Hepatocyte (in vitro differentiated cells): ENCODE measurements at places on chromosomes 5 and 9. TPM values are rescaled to one million over a fixed set of nuclear protein-coding genes. Genes with fewer than 3 reads are reported as not detected.

The ADCY2 gene
- polyA plus RNA-seq: 3.2 and 4.5 TPM in 2 replicates

The PTPDC1 gene
- polyA plus RNA-seq: 2.4 and 5.3 TPM in 2 replicates

The EIF4E1B gene
- polyA plus RNA-seq: not detected in 2 replicates

The CARTPT gene
- 0.57 TPM in 1 of 2 replicates, not detected in the other for polyA plus RNA-seq

The PRLR gene
- polyA plus RNA-seq: 21.8 and 24.7 TPM in 2 replicates

DNA sequence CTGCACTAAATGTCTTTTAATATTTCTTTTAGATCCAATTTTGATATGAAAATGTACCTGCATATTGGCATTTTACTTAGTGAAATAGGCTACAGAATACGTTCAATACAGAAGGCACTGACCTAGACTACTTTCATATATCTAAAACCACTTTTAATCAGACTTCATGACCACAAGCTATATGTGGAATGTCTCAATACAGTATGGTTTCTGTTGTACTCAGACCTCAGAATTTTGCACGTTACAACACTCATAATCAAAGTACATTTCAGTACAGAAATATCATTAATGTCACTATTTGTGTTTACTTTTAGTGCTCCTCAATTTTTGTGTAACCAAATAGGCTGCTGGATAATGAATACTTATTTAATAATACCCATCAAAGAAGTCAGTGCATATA is 74.8 kb downstream of the MEF2C start:
- DNase-seq: no peak
- H3K27me3 ChIP-seq: no peaks in the 10 kb centered on the region
- H3K27ac ChIP-seq: no peak overlapping the region
- H3K4me3 ChIP-seq: no peak overlapping the region
- no peaks in the 10 kb centered on the region for H3K4me1 ChIP-seq
- H3K36me3 ChIP-seq: no peaks in the 10 kb centered on the region

DNA sequence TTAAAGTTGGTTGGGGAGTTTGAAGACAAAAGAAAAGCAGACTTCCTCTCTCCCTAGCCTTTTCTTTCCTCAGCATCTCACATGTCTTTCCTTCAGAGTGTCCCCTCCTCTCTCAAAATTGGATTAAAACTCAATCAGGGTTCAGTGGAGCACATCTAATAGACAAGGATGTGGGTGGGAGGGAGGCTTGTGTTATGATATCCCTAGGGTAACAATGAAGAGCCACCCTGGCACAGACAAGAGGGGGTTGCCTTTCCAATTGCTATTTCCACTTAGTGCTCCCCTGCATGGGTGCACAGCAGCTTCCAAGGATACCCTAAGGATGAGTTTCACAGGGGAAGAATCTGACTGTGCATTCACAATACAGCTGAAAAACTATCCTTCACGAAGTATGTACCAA is 585.2 kb upstream of the C9orf72 start:
- H3K27me3 ChIP-seq: no peaks in the 10 kb centered on the region
- no peaks in the 10 kb centered on the region for H3K4me1 ChIP-seq
- no peak for DNase-seq
- H3K27ac ChIP-seq: no peak overlapping the region
- H3K36me3 ChIP-seq: no peaks in the 10 kb centered on the region

GRCh38 chr5:80231243-80231642 is 24.6 kb downstream of the SERINC5 start:
- no peaks in the 10 kb centered on the region for H3K27me3 ChIP-seq
- no peak for DNase-seq
- H3K36me3 ChIP-seq: no peaks in the 10 kb centered on the region
- H3K4me1 ChIP-seq: peaks cover 18% of the 10 kb centered on the region
- H3K27ac ChIP-seq: peak overlapping the region; percentile 6
- no peak overlapping the region for H3K4me3 ChIP-seq

DNA sequence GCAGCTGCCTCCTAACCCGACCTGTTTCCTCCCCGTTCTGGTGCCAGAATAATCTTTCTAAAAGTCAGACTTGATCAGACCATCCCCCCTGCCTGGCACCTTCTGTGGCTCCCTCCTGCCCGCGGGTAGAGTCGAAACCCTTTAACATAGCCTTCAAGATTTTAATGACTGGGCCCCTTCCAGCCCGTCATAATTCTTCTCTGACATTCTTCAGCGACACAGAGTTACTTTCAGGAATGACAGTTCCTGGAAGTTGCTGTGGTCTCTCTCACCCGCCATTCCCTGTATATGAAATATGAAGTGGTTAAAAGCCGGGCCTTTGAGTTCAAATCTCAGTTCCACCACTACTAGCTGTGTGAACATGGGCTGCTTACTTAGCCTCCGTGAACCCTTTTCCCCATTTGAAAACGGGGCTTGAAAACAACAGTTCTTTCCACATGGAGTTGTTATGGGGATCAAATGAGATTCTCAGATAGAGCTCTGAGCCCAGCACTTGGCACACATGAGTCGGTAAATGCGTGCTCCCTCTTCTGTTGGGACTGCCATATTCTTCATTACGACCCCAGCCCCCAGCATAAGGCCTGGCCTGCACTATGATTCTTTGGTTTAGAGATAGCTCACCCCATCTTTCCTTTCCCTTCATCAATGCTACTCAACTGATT is 737 bp downstream of the NANS start:
- H3K27ac ChIP-seq: peak overlapping the region; percentile 95
- H3K27me3 ChIP-seq: no peaks in the 10 kb centered on the region
- peak overlapping the region; percentile 58 for H3K4me3 ChIP-seq
- DNase-seq: no peak

DNA sequence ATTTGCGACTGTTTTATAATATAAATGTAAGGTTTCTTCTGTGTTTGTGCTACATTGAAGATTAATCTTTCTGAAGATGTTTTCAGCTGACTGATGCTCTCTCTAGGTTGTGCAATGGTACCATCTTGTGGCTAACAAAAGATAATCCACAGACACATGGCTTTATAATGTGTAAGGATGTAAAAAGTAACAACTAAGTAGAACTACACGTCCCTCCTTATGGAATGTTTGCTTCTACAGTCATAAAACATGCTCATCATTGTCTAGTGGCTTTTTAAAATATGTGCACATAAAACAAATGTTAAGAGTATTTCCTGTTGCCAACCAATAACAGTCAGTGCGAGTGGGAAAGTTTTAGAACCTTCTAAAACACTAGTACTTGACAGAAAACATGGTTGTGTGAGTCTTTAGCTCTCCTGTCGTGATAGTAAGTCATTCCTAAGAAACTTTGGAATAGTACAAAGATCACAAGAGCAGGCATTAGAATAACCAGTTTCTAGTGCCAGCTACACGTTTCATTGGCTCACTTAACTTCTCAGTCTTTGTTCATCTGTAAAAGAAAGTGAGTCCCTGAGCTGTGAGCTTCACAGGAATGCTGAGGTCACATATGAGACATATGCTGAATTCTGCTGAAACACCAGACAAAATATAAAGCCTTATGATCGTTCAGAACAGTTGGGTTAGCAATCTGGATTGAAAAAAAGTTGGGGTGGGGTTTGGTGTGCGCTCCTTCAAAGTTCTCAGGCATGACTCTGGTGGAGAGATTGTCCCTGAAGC is 75.7 kb upstream of the GLIS3 start:
- H3K27ac ChIP-seq: peak overlapping the region; percentile 42
- DNase-seq: peak; percentile 56
- no peak overlapping the region for H3K4me3 ChIP-seq
- H3K36me3 ChIP-seq: no peaks in the 10 kb centered on the region

DNA sequence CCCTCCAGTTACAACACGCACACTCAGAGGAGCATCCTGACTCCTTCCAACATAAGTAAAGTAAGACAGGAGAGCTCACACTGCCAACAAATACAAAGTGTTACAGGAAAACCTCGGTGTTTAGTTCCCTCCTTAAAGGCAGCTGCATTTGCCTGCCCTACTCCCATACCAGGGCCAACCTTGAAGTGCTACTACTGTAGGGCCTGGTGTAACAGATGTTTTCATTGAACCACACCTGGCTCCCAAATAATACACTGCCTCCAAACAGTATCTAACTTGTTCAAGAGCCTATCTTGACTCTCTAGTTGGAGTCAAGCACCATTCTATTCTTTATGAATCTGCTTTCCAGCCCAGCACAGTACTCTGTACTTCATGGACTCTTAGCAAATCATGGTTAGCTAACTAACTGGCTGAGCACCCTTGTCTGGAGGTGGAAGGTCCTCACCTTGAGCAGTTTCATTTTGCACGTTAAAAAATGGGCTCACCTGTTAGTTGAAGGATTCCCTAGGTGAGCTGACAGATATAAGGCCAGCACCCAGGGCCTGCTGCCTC is 34.6 kb downstream of the TTC39B start:
- no peak overlapping the region for H3K27ac ChIP-seq
- H3K4me3 ChIP-seq: no peak overlapping the region
- no peak for DNase-seq
- no peaks in the 10 kb centered on the region for H3K36me3 ChIP-seq

DNA sequence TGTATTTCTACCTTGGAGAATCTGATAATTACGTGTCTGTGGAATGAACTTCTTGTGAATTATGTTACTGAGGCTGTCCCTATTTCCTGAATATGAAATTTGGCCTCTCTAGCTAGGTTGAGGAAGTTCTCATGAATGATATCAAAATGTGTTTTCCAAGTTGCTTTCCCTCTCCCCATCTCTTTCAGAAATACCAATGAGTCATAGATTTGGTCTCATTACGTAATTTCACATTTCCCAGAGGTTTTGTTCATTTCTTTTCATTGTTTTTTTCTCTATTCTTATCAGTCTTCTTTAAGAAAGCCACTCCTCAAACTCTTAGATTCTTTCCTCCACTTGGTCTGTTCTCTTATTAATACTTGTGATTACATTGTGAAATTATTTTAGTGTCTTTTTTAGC is 923.8 kb upstream of the CDH9 start:
- no peaks in the 10 kb centered on the region for H3K27me3 ChIP-seq
- no peak overlapping the region for H3K27ac ChIP-seq
- no peaks in the 10 kb centered on the region for H3K4me1 ChIP-seq
- H3K4me3 ChIP-seq: no peak overlapping the region
- DNase-seq: no peak

DNA sequence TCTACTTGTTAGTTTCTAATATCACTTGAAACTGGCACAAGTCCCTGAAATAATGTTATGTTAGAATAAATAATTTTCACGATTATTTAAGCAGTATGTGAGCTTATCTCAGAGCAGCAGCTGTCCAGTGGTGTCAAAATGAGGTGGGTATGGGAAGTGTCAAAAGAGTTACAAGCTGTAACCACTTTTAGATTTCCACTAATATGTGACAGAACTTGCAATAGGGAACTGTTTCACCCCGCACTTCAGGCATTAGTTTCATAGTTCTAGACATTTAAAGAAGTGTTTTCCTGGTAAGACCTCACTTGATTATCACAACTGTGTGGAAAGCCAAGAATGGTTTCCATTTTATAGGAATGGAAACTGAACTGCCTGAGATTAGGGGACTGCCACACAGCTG is 2.9 kb upstream of the ISCA1 start:
- no peak for DNase-seq
- no peak overlapping the region for H3K27ac ChIP-seq
- H3K27me3 ChIP-seq: no peaks in the 10 kb centered on the region
- H3K36me3 ChIP-seq: no peaks in the 10 kb centered on the region
- H3K4me3 ChIP-seq: no peak overlapping the region
- peaks cover 14% of the 10 kb centered on the region for H3K4me1 ChIP-seq

DNA sequence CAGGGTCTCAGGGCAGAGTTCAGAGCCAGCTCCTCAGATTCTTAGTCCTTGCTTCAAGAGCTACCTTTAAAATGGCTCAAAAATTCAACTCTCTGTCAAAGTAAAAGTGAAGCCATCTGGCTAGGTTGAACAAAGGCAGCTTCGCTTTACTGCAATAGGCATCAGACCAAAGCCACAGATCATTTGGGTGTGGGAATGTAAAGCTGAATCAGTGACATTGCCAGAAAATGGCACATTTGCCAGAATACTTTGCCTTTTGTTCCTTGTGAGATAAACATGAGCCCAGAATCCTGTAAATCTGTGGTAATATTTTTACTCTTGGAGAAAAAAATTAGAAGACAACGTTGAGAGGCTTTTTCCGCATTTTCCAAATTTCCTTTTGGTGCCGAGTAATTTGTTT is 210.5 kb downstream of the PALM2AKAP2 start:
- DNase-seq: no peak
- H3K36me3 ChIP-seq: no peaks in the 10 kb centered on the region
- H3K27me3 ChIP-seq: no peaks in the 10 kb centered on the region
- H3K27ac ChIP-seq: no peak overlapping the region

DNA sequence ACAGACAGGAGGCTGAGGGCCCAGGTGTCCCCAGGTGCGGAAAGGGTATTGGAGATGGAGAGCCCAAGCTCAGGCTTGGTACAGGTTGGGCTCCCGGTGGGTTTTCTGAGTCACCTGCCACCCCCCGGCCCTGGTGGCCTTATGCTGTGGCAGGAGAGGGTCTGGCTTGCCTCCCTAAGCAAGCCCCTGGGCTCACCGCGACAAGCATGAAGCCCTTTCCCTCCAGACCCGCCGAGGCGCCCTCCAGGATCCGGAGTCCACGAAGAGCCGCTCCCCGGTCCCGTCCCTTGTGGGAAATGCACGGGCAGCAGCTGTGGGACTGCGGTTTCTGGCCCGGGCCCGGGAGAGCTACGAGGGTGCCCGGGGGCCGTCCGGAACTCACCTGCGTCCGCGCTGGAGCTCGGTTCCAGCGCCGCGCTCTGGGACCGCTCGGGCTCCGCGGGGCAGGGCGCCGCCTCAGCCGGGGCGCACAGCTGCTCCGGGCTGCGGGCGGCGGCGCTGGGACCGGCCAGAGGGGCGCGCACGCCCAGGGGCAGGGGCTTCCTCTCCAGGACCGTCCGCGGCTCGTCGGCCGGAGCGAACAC is 757 bp downstream of the SAPCD2 start:
- no peaks in the 10 kb centered on the region for H3K27me3 ChIP-seq
- H3K4me1 ChIP-seq: peaks cover 3% of the 10 kb centered on the region
- no peak for DNase-seq
- no peak overlapping the region for H3K4me3 ChIP-seq

DNA sequence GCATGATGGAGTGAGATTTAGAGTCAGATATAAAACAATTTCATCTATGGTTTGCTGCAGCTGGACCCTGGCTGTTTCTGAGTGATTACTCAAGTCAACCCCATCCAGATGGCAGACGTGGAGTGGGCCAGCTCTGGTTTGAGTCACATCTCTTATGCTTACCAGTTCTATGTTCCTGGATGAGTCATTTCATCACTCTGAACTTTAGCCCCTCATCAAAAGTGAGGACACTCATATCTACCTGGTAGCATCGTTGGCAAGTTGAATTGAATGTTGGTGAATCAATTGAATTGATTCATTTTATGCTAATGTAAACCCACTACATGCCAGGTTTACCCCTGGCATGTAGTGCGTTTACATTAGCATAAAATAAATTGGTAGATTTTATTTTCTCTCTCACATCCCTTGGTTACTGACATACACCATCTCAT is 176.4 kb downstream of the FGF18 start:
- DNase-seq: no peak
- H3K36me3 ChIP-seq: no peaks in the 10 kb centered on the region
- H3K4me1 ChIP-seq: no peaks in the 10 kb centered on the region
- no peaks in the 10 kb centered on the region for H3K27me3 ChIP-seq
- no peak overlapping the region for H3K4me3 ChIP-seq
- H3K27ac ChIP-seq: no peak overlapping the region

GRCh38 chr5:92795633-92796032 is 785.4 kb downstream of the NR2F1-AS1 start:
- no peaks in the 10 kb centered on the region for H3K36me3 ChIP-seq
- no peak overlapping the region for H3K27ac ChIP-seq
- DNase-seq: no peak
- no peaks in the 10 kb centered on the region for H3K4me1 ChIP-seq
- H3K27me3 ChIP-seq: no peaks in the 10 kb centered on the region
- no peak overlapping the region for H3K4me3 ChIP-seq
